B cell (primary cell): ENCODE measurements at places on chromosomes 6 and 20. TPM values are rescaled to one million over a fixed set of nuclear protein-coding genes. Genes with fewer than 3 reads are reported as not detected.
A peak's percentile ranks its signal among the peaks of the same experiment; 100 is the strongest.

DNA sequence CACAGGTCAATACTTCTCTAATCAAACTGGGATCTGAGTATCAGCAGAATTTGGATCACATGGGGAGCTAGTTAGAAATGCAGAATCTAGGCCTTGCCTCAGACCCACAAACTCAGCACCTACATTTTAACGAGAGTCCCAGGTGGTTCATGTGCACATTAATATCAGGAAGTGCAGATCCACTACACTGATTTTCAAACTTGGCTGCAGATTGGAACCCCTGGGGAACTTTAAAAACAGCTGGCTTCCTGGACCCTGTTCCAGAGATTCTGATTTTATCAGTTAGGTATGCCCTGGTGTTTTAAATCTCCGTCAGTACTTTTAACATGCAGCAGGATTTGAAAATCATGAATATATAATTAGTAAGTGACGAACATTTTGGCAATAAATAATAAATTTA is 1.9 kb upstream of the CST8 start:
- DNase-seq: no peak

LINC00237 gene
- total RNA-seq: not detected in 2 replicates

DNA sequence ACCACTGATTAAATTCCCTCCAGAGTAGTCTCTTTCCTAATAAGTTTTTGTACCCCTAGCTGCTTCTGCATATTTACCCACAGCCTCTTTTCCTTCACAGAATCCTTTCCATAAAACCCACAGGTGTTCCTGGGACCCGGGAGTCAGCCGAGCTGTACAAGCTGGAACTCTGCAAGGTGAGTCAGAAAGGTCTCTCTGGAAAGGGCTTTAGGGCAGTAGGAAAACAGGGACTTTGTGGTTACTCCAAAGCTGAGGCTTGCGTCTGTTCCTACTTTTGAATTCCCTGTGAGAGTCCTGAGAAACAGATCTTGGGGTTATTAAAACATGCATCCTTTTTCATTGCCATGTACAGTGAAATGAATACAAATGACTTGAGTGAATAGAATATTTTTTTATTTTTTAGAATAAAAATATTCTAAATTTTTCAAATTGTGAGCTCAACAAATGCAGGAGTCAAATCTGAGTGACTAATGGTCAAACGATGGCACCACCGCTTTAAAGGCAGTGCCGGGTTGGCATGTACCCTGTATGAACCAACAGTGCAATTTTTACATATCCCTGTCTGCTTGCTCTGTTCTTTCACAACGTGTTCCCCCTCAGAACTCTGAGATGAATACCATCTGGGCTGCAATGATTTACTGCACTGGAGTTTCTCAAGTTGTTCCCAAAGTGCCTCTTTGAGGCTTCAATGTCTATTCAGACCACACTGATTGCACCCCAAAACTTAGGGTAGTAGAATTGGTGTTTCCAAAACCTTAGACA is 78.4 kb downstream of the GFRAL start:
- no peak for DNase-seq

DNA sequence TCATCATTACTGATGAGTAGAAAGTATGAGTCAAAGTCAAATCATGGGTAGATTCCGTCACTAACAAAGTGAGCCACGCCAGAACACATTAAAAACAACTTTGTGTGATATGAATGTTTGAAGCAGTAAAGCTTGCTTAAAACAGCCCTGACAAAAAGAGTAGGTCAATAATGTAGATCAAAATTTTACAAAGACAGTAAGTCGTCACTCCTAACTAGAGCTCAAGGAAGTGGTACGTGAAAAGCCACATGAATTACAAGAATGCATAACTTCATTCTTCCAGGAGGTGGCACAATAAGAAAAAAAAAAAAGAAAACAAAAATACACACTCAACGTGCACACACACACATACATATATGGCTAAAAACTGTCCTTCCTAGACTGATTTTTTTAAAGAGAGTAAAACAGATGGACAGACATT is 69.9 kb downstream of the HACE1 start:
- peak; percentile 2 for DNase-seq

SLC22A7 gene
- total RNA-seq: not detected in 2 replicates

DNA sequence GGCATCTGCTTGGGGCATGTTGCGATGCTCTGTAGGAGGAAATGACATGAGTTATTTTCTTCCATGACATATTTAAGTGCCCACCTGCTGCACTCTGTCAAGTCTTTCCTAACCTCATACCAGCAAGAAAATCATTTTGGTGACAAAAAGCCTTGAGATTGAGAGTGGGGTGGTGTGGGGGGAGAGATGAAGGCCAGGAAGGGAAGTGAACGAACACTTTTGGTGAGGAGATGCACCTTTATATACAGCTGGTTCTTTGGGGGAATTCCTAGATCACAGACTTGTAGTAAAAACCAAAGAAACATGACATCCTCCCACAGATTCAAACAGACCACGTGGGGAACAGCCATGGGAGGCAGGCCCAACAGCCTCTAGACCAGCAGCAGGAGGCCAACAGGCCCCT is 26.1 kb downstream of the NCOA5 start:
- no peak for DNase-seq

DNA sequence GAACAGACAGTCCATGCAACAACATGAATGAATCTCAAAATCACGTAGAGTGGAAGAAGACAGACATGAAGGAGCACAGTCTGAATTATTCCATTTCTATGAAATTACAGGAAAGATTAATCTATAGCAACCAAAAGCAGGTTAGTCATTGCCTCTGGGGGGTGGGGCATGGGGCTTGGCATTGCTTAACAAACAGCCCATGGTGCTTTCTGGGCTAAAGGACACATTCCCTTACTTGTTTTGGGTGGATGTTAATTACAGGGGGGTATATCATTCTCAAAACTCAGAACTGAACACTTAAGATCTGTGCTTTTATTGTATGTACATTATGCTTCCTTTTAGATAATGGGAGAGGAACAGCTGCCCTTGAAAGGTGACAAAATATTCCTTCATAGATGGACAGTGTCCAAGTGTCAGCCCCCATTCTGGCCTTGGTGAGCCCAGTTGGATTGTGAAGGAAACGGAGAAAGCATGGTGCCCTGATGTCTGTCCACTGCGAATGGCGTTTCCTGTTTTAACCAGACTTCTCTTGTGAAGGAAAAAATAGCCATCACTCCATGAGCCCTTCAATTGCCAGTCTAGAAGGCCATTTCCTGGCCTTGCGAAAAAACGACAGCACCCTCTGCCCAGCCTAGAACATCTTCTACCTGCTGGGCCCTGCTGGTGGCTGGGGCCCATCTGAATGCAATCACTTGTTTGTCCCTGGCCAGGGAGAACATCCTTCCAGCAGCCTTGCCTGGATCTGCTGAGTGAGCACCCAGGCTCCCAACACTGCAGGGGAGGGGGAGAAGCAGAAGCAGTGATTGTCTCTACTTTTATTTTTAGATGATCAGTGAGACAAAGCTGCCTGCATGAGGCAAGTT is 179.7 kb downstream of the BCAS1 start:
- DNase-seq: no peak

DNA sequence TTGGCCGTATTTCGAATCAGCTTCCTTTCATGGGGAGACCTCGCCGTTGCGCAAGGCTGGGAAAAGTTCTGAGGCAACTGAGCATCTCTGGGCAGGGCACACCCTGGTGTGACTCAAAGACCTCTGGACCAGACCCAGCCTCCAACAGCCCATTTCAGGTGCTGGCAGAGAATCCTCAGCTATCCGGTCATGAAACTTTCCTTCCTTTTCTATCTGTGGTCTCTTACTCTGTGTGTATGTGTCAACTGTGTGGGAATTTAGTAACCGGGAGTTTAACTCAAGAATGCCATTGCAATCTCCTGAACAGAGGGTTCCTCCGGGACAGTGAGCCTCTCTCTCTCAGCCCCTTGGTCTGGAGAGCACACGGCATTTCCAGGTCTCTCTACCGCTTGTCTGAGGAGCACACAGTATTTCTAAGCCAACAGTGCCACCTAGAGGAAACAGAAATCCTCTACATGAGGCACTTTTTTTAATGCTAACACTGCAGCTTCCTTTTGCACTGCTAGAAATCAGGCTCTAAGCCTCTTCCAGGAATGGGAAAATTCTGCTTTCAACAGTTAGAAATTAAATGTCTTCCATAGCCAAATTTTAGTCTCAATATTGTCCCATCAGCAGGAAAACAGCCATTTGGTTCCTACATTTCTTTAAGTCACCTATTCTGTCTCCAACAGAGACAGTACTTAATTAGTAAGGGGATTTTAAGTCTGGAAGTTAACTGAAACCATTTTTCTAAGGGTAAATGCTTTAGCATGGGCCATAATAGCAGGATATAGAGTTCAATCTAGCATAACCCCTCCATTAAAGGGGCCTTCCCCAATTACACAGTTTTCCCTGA is 32.7 kb downstream of the PLN start:
- peak; percentile 47 for DNase-seq

CYP24A1 gene
- not detected in 2 replicates for total RNA-seq

KCNK5 gene
- total RNA-seq: 0.07 TPM in 1 of 2 replicates, not detected in the other

DNA sequence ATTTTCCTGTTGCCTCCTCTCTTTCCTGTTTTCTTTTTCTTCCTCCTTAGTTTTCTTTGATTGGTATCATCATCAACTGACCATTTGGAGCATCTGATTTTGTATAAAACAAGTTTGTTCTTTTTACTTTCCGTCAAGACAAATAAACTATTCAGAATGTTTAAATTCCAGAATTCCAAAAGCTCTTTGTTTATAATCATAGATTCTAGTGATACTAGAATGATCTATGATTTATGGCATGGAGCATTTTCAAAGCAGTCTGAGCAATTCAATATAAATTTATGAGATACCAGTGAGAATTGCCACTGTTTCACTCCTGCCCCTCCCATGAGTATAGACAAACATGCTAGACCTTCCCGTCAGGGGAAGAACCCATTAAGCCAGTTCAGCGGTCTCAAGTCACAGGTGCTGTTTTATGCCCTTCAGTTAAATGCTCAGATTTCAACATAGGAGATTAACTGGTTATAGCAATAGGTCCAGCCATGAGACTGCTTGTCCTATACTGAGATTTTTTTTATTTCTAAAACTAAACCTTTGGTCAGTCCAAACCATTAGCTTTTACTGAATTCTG is 60.7 kb downstream of the GRIK2 start:
- no peak for DNase-seq

ABHD16B gene
- not detected in 2 replicates for total RNA-seq

CD109 gene
- 0.15 TPM in 2 replicates for total RNA-seq
